HCEC 1CT (cell line): ENCODE measurements at places on chromosomes 4 and X.

GRCh38 chr4:13461191-13461905 is 22.8 kb downstream of the RAB28 start:
- DNase-seq = no peak

- DNase-seq = no peak
Measured at GRCh38 chrX:14932136-14932535, 58.9 kb downstream of the MOSPD2 start.

GRCh38 chrX:153844509-153845082 is 14.3 kb upstream of the PDZD4 start:
- no peak for DNase-seq

DNA sequence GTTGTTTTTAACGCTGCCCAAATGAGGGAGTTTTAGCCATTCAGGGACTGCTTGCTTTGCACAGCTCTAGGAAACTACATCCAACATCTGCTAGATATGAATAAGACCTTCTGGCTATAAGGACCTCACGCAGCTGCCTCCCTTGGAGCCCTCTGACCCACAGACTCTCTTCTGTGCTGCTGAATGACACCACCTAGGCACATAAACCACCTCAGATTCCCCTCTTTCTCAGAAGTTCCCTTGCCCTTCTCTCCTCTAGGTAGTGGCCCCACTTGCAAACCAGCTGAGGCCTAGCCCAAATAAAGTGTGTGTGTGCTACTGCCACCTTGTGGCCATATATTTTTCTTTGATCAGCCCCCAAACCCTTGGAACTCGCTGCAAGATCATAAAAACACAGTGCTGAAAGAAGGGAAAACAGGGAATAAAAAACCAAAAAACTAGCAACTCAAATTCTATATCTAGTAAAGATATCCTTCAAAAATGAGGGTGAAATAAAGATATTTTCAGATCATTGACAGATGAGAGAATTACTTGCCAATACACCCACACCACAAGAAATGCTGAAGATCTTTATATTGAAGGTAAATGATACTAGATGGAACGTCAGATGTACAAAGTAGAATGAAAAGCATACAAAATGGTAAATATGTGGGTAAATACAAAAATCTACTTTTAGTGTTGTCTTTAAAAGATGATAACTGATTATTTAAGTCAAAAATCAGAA is 265.9 kb downstream of the ADAMTS3 start:
- no peak for DNase-seq

DNA sequence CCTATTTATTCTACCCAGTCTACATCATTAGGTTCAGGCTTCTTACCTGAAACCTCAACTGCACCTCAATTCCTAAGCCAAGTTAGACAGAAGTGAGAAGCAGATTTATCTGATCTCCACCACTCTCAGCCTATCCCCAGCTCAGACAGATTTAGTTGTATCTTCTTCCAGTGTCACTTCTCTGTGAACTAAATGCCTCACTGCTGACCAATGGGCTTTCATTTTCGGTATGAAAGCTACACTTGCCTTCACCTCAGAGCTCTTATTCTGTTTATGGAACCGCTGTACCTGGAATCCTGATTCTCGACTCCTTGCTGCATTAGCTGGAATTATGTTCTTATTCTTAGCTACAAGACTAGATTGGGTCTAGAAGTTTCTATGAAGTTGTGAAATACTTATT is 833.2 kb downstream of the CCSER1 start:
- DNase-seq = no peak
